ENCODE measurements at places on chromosomes 12 and 14.

- DNase-seq = no peak
Observed at GRCh38 chr14:70794294-70794693, 15.0 kb downstream of the MAP3K9 start.

- DNase-seq = no peak
Observed at GRCh38 chr12:28265435-28266042, 75.3 kb downstream of the CCDC91 start.

- DNase-seq = no peak
Observed at GRCh38 chr12:25764892-25765291, 193.6 kb upstream of the RASSF8 start.

- no peak for DNase-seq
Observed at GRCh38 chr12:70255311-70255710, 12.1 kb downstream of the CNOT2 start.

DNA sequence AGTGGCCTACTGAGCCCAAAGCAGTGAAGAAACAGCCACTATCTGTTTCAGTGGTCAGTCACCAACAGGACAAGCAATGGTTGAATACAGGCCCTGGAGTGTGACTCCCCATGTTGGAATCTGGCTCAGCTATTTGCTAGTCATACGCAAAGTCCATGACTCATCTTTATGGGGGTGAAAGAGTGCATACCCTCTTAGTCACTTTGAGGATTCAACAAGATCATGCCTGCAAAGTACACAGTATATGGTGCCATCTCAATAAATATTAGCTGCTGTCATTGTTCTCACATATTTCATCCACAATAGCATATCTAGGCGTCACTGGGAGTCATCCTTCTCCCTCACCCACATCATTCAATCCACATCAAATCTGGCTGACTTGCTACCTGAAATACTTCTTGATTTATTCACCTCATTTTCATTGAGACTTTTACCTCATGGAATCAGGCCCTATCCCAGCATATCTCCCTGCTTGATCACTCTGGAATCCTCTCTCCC lies 26.4 kb upstream of the STAB2 start:
- DNase-seq = no peak

GRCh38 chr14:100261621-100262020 lies 22.7 kb downstream of the YY1 start:
- DNase-seq = no peak

DNA sequence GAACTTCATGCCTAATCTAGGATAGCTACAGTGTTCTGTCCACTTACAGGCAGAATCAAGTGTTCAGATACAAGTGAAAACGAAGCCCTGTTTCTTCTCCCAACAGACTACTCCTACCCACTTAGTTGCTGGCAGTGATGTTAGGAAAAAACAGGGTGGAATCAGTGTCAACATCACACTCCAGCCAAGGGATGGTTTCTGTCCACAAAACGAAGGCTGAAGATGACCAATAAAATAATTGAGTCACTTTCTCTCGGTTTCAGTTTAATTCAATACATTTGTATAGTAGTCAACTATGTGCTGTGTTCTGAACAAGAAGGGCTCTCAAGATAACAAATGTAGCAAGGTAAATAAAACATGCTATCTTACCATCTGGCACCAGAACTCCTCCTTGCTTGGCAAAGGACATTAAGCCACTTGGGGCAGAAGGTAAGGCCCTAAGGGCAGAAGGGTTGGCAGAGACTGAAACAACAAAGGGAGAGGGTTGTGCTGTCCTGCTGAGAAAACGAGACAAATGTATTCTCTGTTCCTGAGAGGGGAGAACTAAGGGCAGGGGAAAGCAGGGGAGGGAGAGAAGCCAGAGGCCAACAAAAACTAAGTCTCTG lies 393.6 kb downstream of the DPF3 start:
- DNase-seq = no peak

DNA sequence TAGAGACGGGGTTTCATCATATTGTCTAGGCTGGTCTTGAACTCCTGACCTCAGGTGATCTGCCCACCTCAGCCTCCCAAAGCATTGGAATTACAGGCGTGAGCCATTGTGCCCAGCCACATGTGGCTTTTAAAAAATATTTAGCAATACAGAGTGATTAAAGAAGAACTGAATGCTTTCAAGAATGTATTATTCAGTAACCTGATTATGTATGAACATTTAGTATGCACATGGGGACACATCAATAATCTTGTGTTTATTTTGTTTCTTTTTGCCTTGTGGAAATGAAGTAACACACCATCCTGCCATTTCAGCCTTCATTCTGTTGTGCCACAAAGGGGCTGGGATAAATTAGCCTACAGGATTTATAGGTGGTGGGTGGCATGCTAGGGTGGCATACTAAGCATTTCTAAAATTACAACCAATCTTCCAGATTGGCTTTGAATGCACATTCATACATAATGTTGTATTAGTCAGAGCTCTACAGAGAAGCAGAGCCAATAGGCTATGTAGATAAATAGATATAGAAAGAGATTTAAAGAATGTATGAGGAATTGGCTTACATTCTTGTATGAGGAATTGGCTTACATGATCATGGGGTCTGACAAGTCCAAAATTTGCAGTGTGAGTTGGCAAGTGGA lies 25.5 kb upstream of the TXNRD1 start:
- no peak for DNase-seq

- no peak for DNase-seq
Observed at GRCh38 chr14:100274250-100274649, 32.0 kb downstream of the SLC25A29 start.

- DNase-seq = no peak
Observed at GRCh38 chr12:39505023-39505422, 62.1 kb upstream of the KIF21A start.

DNA sequence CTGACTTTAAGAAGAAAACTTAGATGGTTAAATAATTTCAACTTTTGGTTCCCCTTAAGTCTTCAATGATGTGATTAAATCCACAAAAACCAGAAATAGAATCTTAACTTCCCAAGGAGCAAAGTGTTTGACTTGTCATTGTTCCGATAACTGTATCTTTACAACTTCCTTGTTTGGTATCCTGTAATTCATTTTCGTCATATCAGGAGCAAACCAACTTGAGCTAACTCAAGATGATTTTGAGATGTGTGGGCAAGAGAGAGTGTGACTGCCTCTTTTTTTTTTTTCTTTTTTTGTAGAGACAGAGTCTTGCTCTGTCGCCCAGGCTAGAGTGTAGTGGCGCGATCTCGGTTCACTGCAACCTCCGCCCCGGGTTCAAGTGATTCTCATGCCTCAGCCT lies 25.3 kb downstream of the DRAM1 start:
- DNase-seq = no peak

GRCh38 chr14:91246051-91246852 lies 1.7 kb upstream of the GPR68 start:
- no peak for DNase-seq

DNA sequence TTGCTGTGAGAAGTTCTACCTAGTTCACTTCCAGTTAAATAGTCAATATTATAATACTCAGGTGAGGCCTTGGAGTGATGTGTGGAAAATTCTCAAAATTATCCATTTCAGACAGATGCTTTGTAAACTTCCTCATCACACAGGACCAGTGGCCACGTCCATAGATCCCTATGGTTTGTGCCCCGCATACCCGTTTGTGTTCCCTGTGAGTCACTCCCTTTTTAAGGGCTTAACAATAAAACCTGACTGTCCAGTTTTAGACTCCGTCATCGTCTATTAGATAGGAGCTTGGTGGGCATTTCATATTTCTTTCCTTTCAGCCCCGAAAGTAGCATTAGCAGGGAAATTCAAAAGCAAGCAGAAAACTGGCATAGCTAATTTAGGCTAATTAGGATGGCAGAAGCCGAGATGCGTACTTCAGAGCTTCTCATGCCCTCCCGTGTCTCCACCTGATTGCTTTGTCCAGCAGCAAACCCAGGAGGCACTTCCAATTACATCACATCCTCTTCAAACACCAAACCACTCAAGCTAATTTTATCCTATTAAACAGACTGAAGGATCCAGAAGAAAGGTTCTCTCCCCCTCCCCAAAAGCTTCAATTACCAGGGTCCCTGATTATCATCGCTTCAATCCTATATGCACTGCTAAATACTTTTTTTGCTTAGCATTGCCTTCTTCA lies 186.6 kb upstream of the OTX2 start:
- no peak for DNase-seq

DNA sequence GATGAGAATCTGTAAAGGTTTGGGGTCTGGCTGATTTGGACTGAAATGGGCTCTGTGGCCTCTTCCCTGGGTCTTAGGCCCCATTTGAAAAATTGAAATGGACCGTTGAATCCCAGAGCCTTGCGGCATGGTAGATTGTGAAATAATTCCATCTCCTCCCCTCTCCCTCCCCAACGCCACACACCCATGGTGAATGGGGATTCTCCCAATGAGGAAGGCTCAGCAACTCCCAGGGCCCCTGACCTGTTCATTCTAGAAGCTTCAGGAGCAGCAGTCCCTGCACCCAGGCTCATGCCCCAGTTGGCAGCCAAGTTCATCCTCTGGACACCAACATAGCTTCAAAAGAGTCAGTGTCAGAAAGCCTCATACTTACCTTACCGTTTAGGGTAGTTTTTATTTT lies 217.4 kb downstream of the ZFP36L1 start:
- DNase-seq = no peak

DNA sequence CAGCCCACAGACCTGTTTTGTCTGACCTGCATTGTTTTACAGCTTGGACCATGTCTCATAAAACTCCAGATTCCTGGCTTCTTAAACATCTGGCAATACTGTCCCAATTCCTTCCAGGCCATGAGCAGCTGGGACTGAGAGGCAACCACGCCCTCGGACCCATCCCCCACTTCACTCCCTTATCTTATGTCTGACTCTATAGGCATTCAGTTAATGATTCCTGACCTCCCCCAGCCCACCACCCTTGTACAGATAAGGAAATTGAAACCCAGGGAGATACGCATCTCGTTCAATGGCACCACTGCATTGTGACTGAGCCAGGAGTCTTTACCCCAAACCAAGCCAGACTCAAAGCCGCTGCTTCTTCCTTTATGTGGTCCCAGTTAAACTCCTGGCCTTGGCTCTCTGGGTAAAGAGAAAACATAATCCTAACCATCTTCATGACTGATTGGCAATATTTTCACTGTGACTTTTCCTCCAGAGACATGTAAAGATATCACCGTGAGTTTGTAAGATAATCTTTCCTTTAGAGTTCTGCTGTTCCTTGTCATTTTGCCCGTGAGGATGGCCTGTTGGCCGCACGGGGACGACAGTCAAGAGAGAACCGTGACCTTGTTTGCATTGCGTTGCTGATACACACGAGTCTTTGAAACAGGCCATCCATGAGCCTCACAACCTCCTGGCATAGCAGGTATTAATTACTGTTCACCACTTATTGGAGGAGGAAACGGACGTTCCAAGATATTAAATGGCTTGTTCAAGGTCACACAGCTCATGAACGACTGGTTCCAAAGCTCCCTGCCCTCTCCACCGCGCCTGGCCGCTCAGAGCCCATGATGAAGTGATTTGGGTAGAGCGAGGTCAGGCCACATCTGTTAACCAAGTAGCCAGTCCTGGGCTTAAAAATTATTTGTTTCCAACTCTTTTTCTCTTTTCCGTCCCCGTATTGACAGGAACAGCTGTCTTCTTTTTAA lies 39.4 kb downstream of the MAP1LC3B2 start:
- no peak for DNase-seq

- DNase-seq = no peak
Observed at GRCh38 chr14:74945261-74945851, 10.0 kb downstream of the PGF start.

DNA sequence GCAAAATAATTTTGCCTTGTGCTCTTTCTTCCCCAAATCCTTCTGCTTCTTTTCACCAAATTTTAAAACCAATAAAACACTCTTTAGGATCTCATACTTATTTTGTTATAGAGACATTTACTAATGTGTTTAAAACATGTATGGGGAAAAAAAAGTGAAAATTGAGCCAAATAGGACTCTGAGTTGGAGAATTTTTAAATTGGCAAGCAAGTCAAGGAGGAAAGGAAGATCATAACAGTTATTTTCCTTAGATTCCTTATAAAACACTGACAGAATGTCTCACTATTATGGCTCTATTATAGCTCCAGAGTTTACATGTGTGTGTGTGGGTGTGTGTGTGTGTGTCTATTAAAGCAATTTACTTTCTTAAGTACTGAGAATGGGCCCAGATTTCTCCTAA lies 220.5 kb downstream of the SLC6A15 start:
- no peak for DNase-seq

GRCh38 chr14:93035917-93036651 lies 79.6 kb downstream of the ITPK1 start:
- DNase-seq = no peak

GRCh38 chr14:104983231-104983721 lies 2.3 kb upstream of the CLBA1 start:
- DNase-seq = no peak

DNA sequence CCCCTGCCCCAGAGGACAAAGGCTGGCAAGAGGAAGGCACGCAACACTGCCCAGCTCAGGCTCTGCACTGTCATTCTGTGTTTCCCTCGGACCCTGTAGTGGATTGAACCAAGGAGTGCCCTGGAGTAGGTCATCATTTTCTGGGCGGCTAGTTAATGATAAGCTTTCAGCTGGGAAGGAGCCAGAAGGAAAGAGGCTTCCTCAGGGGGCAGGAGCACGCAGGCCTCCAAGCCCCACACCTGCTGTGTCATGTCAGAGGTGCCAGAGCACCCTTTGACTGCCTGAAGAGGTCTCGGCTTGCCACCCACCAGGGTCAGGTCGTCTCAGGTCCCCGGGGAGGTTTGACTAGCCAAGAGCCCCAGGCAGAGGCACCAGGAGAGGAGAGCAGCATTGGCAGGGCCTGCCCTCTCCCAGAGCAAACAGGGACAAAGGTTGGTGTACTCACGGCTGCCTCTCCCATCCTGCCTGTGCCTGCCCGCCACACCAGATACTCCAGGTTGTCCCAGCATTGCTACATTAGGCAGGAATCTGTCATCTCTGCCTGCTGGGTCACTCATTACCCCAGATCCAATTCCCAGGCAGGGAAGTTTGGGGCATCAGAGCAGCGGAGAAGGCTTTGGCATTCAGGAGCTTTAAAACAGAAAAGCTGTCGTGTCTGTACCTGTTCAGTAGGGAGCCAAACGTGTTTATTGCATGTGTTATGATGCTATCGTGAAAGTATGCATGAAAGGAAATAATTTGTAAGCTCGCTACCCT lies 33.5 kb upstream of the ATP2A2 start:
- no peak for DNase-seq

DNA sequence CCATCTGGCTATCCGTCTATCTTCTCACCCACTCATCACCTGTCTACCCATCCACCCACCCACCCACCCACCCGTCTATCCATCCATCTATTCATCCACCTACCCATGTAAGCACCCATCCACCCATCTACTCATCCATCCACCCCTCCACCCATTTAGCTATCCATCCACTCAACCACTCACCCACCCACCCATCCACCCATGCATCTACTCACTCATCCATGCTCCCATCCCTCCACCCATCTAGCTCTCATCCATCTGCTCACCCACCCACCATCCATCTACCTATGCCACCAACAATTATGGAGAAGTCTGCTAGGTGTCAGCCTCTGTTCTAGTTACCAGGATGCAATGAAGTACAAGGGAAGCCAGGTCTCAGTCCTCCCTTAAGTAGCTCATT lies 11.1 kb downstream of the TNFAIP2 start:
- DNase-seq = no peak

DNA sequence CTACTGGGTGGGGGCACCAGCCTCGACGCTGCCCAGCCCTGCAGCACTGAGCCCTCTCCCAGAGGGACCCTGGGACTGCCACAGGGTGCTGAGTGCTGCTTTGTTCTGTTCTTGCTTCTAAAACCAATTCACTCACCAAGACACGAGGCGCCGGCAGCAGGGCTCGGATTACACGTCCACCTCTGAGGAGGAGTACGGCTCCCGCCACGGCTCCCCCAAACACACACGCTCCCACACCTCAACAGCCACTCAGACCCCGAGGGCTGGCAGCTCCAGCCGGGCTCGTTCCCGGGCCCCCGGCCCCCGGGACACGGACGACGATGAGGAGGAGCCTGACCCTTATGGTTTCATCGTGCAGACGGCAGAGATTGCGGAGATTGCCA lies 24.3 kb downstream of the CEP170B start:
- DNase-seq = no peak

Data from NK-92 treated with Interleukin-12 subunit alpha and Interleukin-12 subunit beta, amount 100 ng/mL, for 24 hours (cell line).